ENCODE measurements at places on chromosomes 3 and 15.

- DNase-seq: no peak
Observed at GRCh38 chr3:114363554-114364202, 69.8 kb downstream of the TIGIT start.

DNA sequence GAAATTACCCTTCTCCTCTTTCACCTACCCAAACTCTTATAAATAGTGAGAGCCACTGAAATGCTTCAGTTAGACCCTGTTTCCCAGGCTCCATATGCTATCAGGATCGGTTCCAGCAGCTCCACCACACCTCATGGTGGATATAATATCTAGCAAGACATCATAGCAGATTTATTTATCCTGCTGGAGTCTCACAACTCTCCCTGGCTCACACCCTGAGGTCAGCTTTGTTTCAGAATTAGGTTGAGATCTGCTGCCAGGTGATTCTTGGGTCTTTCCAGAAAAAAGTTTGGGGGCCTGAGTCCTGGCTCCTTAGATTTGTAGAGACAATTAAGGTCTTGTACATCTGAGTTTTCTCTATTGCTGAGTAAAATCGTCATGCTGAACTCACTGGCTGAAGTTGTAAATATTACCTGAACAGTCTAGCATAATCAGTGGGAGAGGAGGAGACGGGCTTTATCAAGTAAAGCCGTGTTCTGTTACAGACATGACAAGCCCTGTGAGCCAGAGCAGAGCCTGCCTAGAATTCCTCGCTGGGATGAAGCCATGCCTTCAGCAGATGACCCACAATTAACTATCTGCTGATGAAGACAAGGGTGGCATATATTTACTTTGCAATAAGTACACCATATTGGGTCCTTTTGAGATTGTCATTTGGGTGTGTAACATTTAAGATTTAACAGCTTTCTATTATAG is 131.6 kb downstream of the STAC start:
- DNase-seq: no peak

DNA sequence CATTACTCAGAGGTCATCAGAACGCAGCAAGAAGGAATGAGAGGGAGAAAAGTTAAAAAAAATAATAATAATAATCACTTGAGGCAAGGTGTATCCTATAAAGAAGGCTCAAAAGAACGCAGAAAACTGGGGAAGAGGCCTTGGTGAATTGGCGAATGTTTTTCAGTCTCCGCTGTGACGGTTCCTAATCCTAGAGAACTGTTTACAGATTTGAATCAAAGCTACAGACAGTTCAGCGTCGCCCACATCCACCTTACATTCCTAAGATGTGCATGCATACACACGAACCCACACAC is 634 bp downstream of the ZMAT3 start:
- DNase-seq: no peak

GRCh38 chr15:41958002-41958420 is 14.3 kb downstream of the EHD4 start:
- DNase-seq: no peak

DNA sequence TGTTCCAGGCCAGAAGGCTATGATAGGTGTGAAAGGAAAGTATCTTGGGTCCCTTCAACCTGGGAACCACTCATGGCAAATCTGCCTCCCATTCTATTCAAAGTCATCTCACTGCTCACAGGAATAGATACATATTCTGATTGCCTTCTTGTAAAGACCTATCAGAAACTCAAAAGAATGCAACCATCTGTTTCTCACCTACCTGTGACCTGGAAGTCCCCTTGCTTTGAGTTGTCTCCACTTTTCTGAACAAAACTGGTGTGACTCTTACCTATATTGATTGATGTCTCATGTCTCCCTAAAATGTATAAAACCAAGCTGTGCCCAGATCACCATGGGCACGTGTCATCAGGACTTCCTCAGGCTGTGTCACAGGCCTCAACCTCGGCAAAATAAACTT is 1149.3 kb downstream of the NSUN3 start:
- DNase-seq: no peak
